ENCODE measurements at places on chromosomes 1 and 21.

GRCh38 chr1:99674115-99675064 lies 28.5 kb downstream of the PALMD start:
- DNase-seq, result no peak

GRCh38 chr1:101253976-101254674 lies 17.3 kb downstream of the S1PR1 start:
- DNase-seq, result no peak

- DNase-seq, result no peak
Measured at GRCh38 chr1:94817712-94818111, 2.4 kb upstream of the SLC44A3 start.

- no peak for DNase-seq
Measured at GRCh38 chr1:213060836-213061235, 9.8 kb downstream of the RPS6KC1 start.

GRCh38 chr1:226903819-226904716 lies 33.7 kb downstream of the PSEN2 start:
- no peak for DNase-seq

DNA sequence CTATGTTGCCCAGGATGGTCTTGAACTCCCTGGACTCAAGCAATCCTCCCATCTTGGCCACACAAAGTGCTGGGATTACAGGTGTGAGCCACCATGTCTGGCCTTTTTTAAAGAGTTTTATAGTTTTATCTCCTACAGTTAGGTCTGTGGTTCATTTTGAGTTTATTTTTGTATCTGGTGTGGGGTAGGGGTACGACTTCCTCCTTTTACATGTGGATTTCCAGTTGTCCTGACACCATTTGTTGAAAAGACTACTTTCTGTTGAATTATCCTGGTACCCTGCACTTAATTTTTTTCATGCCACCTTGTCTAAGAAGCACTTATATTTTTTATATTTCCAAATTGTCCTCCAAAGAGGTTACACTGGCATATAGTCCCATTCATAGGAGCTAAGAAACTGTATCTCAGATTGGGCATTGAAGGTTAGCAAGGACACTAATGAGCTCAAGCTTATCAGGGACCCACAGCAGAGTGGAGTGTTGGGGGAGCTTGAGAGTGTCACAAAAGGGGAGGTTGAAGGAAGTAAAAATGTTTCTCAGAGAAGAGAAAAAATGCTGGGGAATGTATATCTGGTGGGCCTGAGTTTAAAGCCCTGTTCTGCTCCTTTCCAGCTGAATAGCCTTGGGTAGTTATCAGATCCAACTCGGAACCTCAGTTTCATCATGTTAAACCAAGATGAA lies 23.4 kb upstream of the MEF2D start:
- no peak for DNase-seq

- no peak for DNase-seq
Measured at GRCh38 chr1:6832531-6833188, 47.4 kb downstream of the CAMTA1 start.

DNA sequence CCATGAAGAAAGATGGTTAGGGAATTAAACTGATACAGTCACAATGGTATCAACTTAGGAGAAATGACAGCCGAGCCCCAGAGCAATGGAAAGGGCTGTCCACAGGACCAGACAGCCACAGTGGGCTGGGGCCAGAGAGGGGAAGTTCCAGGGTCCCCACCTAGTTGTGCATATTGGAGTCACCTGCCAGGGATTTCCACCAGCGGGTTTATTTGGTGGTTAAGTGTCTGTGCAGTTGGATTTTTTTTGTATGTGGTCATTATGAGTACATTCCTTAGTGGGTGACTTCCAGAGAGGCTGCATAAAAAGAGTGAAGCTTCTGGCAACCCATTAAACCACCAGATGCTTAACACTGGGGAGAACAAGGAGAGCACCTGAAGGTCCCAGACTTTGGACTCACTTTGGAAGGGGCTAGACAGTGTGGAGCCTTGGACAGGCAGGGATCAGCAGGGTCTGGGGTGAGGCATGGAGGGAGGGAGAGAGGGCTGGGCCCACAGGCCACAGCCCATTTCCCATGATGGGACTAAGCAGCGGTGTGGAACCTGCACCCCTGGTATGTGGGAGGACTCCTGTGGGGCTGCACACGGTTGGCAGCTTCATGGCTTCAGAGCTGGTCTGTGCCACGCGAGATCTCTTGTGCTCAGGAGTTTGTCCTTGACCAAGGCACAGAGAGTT lies 7.8 kb upstream of the PTTG1IP start:
- no peak for DNase-seq

DNA sequence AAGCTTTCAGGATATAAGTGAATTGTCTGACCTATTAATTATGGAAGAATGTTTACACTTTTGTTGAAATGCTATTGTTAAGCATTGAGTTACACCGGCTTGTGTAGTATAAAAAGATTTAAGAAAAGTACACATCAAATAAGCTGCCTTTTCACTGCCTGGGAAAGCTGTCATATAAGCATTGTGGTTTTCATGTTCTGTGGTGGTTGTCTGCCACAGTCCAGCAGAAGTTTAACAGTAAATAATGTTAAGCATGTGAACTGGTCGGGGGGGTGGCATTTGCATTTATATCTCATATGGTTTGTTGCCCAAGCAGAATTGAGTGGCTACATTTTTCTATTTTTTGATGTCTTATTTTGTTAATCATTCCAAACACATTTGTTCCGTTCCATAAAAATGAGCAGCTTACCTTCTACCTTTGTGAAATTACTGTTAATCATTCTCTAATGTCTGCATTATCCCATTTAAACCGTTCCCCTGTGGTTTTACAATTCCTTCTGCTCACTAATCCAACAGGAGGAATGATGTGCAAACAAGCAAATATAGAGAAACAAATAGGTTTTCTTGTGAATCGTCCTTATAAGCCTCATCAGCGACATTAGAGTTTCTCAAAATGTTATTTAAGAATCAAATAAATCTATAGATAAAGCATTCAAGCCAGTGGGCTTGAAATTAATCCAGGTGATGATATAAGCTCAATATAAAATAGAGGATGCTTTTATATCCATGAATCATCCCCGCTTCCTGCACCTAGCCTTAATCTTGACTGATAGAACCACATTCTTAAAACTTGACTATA lies 160.8 kb upstream of the SAMSN1 start:
- no peak for DNase-seq

DNA sequence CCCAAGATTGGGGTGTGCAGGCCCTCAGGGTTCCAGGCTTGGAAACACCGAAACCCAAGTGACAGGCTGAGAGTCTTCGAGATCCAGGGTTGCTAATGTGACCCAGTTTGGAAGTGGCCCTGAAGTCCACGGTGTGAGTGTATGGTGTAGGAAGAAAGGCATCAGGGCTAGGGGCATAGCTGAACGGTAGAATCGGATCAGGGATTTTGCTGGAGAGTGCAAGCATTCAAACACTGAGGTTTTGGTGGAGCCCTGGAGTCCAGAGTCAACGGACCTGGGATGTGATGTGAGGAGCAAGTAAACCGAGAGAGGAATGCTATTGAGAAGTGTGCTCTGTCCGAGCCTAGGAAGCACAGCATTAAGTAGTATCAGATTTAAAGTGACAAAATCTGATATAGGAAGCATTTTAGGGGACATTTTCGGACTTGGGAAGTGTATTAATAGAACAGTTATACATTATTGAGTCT lies 958 bp downstream of the NFYC start:
- no peak for DNase-seq

DNA sequence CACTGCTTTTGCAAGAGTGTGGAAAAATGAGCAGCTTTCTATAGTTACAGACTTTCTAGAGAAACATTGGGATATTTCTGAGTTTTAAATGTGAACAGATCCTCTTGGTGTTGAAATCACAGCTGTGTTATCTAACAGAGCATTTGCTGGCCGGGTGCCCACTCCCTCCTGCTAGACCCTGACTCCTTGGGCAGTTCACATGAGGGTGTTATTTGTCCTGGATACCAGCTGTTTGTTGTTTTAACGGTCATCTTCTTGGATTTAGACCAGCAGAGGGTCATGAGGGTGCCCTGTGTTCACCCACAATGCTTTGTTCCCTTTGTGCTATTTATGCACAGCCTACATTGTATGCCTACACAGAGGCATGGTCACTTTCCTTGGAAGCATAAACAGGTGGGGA lies 67.1 kb downstream of the CENPF start:
- no peak for DNase-seq

GRCh38 chr21:32641710-32642698 lies 29.8 kb upstream of the CFAP298 start:
- no peak for DNase-seq

DNA sequence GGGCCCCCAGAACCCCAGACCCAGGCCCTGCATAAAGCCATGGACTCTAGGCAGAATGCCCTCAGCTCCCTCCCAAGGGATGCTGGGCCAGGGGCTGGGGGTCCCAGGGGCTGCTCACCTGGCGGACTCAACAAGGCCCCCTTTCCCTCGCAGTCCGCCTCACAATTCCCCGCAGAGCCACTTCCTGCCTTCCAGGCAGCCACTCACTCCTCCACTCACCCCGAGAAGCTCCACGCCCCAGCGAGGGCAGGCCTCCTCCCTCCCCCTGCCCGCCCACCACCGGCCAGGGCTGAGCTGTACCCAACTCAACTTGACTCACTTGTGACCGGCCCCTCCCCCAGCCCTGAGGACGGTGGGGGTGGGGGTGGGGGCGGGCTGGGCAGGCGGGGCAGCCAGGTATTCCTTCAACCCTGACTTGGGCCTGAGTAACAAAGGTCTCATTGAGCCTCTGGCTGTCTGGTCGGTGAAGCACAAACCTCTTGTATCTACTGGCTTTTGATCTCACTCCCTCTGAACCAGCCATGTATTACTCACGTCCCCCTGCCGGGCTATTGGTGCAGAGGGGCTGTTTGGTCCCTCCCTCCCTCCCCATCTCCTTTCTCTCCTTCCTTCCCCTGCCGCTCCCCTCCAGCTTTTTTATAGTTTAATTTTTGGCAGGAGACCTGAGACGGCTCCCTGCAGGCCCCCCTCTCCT lies 5.9 kb downstream of the BLACAT1 start:
- no peak for DNase-seq

DNA sequence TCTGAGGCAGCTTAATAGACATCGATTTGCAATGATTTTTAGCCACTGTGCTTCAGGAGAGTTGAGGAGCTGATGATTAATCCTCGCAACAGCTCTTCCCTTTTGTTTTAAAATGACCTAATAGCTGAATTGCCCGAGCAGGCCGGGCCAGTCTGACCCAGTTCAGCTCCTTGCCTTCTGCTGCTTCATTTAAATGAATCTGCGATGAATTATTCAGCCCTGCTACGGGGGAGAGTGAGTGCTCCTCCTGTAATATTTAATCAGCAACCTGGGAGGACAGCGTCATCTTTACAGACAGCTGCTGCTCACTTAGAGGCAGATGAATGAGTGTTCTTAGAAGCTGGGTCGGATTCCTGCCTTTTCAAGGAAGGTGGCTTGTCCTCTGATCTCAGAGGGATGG lies 325.1 kb downstream of the CAMTA1 start:
- no peak for DNase-seq

DNA sequence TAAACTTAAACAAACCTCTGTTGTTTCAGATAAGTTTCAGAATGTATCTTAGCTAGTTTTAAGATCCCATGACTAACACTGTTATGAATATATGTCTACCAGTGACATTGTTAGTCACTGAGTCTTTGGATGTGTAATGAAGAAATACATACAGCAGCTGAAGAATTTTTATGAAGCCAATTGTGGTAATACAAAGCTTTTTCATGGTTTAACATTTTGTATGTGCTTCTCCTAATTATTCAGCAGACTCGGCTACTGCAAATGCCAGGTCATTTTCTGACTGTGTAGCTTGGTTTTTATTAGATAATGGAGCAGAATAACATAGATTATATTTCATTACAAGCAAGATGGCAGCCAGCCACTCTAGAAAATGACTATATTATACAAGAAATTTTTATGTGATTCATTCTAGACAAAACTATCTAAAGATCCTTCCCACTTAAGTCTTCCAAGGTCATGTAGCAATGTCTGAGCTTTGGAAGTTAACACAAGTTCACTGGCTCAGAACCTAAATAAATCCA lies 147.8 kb downstream of the TNFSF18 start:
- DNase-seq, result no peak

GRCh38 chr1:153178922-153179321 lies 24.3 kb upstream of the LELP1 start:
- no peak for DNase-seq

- DNase-seq, result no peak
Measured at GRCh38 chr1:147516157-147516917, 25.0 kb upstream of the BCL9 start.

- DNase-seq, result no peak
Measured at GRCh38 chr1:61270107-61270506, 187.7 kb downstream of the NFIA start.

DNA sequence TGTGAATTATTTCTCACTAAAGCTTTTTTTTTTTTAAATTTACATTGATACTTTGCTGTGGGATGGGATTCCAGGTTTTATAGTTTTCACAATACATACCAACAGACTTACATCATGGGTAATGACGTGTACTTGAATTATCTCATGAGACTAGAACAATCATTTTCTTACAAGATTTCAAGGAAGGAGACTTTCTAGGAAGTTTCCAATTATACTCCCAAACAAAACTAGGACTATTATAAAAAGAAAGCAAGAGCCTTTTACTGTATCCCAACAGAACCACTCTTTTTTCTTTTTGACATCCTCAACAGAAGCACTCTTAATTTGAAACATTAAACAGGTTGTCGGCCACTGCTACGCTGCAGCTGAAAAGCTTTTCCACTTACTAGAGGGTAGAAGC lies 48.7 kb downstream of the TESK2 start:
- DNase-seq, result no peak

- DNase-seq, result no peak
Measured at GRCh38 chr1:24900985-24901781, 28.9 kb downstream of the RUNX3 start.

DNA sequence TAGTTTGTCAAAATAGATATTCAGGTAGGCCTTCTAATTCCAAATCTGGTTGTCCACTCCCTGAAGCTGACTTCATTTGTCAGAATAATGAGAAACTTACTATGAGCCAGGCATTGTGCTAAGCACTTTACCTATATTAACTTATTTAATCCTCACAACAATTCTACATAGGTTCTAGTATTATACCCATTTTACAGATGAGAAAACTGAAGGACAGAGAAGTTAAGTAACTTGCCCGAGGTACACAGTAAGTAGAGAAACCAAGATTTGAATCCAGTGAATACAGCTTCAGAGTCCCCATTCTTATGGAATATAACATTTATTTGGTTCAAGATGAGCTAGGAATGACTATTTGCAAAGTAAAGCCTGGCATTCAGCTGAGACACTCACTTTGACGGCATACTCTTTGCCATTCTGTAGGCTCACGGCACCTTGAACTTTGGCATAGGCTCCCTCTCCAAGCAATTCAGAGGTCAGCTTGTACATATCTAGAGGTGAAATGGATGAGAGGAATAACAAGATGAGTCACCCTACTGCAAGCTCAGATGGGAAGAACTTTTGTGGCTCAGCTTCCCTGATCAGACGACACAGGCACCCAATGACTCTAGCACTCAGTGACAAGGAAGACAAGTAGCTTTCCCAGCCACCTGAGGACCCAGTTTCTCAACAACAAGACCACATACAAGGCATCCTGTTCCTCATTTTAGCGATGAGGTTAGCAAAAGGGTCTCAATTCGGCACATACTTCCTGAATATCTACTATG lies 23.7 kb downstream of the MKNK1 start:
- DNase-seq, result no peak

GRCh38 chr1:186483561-186483960 lies 22.6 kb upstream of the PDC start:
- DNase-seq, result no peak

GRCh38 chr1:8477166-8477982 lies 159.5 kb downstream of the SLC45A1 start:
- no peak for DNase-seq

GRCh38 chr1:1435106-1435903 lies at the start of gene VWA1:
Gene VWA1 (plus strand): TSS chr1:1435690. CDS start chr1:1435749, 59 bp downstream.
- DNase-seq, result peak; percentile 35

All from activated naive CD8-positive, alpha-beta T cell treated with anti-CD3 and anti-CD28 coated beads, Interleukin-2, amount 50 U/mL, for 16 hours (primary cell).